Activated T-cell treated with anti-CD3 and anti-CD28 coated beads, Interleukin-2, amount 50 U/mL, for 72 hours (primary cell): ENCODE measurements at places on chromosomes 2 and 18.
A peak's percentile ranks its signal among the peaks of the same experiment; 100 is the strongest.

- DNase-seq: peak; percentile 56
Observed at GRCh38 chr2:230582851-230583283, 129.8 kb upstream of the CAB39 start.

- DNase-seq: peak; percentile 95
Observed at GRCh38 chr2:20350753-20351554, at the start of gene PUM2. TSS of gene PUM2 (minus strand) at chr2:20350844. CDS start at chr2:20327360, 23,484 bp downstream.

GRCh38 chr2:169776252-169776761 is 22.4 kb upstream of the SSB start:
- no peak for DNase-seq

- DNase-seq: no peak
Observed at GRCh38 chr2:55416786-55417568, 2.7 kb downstream of the CCDC88A start.

- no peak for DNase-seq
Observed at GRCh38 chr2:141186413-141187074, 944.3 kb downstream of the LRP1B start.

DNA sequence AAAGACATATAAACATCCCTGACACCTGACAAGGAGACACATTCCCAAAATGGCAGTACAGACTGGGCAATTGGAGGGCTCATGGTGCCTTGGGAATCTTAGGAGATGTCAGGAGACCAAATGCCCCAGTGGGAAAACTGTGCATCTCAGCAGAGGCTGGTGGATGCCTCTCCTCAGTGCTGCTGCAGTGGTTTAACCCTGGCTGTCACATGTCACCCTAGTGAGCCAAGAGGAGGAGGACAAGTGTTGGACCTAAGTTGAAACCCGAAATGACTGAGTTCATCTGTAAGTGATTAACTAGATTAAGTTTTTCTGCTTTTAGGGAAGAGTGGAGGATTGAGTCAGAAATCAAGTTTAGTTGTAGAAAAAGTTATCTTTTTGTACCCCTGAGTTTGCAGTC is 5.2 kb upstream of the NAGK start:
- DNase-seq: no peak

GRCh38 chr2:172105471-172106107 is 2.9 kb upstream of the DLX2 start:
- no peak for DNase-seq

- no peak for DNase-seq
Observed at GRCh38 chr2:116073731-116074130, 1631.3 kb downstream of the DPP10 start.

GRCh38 chr18:65587491-65587890 is 163.3 kb upstream of the CDH7 start:
- DNase-seq: no peak

DNA sequence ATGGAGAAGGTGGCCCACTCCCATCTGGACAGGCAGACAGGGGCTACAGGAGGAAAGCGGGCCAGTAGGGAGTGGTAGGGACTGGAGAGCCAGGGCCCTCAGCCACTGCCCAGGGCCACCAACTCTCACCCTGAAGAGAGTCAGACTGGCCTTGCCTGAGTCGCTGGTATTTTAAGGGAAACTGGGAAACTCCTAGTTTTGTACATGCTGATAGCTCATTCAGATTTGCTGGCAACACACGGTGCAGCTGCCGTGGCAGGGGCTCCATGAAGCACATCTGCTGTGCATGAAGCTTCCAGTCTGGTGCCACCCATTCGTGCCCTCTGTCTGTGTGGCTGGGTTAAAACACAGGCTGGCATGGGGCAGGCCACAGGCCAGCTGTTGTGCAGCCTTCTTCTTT is 137.3 kb upstream of the GLI2 start:
- no peak for DNase-seq

DNA sequence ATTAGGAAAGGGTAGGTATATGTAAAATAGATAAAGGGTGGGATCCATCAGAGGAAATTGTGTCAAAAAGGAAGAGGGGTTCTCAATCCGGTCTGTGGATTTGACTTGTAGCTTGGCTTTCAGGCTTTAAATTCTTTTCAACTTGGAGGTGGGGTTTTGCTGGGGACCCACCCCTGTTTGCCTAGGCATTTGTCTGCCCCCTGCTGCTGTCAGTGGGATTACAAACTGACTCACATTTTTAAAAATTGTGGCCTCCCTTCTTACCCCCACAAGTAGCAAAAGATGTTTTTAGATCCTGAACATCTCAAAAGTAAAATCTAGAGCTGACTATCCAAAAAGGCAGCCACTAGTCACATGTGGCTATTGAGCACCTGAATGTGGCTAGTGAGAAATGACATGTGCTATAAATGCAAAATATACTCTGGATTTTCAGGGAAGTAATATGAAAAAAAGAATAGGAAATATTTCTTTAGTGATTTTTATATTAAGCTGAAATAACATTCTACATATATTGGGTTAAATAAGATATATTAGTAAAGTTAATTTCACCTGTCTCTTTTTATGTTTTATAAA is 178.9 kb downstream of the GFPT1 start:
- no peak for DNase-seq

- DNase-seq: no peak
Observed at GRCh38 chr2:96895746-96896651, 26.1 kb upstream of the SEMA4C start.

DNA sequence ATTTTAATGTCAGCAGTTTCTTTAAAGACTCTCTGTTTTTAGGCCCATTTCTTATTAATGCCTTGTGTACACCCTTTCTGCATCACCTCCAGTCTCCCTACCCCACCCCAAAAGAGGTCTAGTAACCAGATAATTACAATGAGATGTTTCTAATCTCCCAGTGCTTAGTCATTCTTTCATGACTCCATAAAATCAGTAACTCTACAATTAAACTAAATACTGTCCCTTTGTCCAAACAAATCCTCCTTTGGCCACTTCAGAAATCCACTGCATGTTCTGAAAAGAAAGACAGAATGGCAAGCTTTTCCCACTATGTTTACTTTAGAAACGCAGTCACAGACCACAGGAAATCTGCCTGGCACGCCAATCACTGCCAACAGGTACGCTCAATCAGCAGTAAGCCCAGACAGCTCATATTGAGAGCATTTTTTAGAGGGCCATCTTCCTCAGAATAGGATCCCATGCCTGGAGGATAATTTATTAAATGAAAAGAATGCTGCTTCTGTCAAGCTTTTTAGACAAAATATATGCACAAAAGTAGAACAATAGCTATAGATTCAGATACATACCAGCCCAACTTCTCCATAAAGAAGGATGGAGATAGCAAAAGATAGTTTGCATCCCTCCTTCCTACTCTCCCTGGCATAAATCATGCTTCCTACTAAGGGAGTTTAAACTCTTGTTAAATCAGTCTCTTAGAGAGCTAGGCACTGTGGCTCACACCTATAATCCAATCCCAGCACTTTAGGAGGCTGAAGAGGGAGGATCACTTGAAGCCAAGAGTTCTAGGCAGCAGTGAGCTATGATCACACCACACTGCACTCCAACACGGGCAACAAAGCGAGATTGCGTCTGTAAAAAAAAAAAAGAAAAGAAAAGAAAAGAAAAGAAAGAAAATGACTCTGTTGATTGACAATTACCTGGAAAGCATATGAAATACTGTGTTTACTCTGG is 14.6 kb downstream of the CLASP1 start:
- peak; percentile 29 for DNase-seq

DNA sequence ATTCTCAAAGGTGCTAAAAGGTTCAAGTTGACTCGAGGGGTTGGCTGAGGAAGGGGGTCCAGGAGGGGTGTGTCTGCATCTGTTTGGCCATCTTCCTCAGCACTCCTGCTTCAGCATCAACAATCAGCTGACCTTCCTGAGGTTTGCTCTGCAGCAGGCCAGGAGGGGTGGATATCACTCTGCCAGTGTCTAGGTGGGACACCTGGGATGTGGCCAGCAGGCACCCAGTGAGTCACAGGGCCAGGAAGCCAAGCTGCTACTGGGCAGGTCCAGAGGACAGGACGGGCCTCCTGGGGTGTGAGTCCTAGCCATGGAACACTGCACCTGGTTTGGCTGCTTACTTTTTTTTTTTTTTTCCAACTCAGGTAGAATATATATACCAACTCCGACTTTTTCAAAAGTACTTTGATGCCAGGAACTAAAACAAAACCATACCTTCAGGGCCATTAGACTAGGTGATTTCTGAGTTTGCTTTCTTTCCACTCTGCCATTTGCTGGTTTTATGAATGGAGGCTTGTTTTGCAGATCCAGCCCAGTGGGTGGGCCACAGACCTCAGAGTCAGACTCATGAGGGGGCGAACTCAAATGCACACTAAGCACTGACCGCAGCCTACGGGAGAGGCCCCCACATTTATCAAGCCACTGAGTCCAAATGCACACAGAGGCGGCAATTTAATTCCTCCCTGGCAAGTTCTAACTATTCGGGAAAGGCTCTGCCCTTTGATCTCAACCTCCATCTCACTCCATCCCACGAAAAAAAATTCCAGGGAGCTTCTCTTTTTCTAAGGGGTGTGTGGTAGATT is 76.0 kb downstream of the UXS1 start:
- DNase-seq: no peak

- DNase-seq: no peak
Observed at GRCh38 chr2:105768961-105769452, 24.3 kb downstream of the NCK2 start.

DNA sequence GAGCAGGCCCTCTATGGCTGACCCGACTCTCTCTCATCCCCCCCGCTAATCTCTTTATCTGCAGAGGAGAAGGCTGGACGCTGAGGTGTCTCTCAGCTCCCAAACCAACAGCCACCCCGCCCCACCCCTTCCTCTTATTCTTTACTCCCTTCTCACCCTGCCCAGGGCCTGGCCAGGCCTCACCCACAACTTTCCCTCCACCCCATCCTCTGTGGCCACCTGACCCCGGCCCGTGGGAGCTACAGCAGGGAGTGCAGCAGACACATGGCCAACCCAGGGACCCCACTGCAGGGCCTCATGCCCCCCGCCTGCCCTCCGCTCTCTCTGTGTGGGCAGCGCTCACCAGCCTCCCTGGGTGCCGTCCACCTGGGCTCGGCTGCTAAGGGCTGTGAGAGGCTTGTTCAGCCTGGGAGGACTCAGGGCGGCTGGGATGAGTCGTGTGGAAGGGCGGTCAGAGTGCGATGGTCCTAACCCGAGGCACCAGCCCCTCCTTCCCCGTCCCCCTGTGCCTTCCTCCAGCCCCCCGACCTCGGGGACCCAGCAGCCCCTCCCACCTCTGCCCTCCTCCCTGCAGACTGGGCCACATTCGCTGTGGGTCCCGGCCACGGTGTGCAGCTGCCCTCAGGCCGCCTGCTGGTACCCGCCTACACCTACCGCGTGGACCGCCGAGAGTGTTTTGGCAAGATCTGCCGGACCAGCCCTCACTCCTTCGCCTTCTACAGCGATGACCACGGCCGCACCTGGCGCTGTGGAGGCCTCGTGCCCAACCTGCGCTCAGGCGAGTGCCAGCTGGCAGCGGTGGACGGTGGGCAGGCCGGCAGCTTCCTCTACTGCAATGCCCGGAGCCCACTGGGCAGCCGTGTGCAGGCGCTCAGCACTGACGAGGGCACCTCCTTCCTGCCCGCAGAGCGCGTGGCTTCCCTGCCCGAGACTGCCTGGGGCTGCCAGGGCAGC is 6.8 kb downstream of the NEU4 start:
- DNase-seq: no peak

GRCh38 chr2:205764270-205764746 is 82.0 kb downstream of the NRP2 start:
- no peak for DNase-seq

- no peak for DNase-seq
Observed at GRCh38 chr2:217787160-217787877, 215.5 kb downstream of the TNS1 start.

DNA sequence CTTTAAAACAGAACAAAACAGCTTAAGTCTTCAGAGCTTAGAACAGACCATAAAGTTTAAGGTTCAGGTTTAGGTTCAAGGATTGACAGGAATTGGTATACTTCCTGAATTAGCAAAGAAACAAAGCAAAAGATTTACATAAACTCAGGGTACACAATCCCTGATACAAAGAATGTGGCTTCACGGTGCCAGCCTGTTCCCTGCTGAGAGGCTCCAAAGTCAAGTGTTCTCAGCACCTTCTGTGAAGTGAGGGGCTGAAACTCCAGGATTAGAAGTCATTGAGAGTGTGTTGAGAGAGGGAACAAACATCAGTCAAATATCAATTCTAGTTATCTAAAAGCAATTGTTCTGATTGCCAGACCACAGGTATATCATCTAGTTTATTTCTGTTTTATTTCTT is 35.7 kb downstream of the DYNAP start:
- DNase-seq: no peak

DNA sequence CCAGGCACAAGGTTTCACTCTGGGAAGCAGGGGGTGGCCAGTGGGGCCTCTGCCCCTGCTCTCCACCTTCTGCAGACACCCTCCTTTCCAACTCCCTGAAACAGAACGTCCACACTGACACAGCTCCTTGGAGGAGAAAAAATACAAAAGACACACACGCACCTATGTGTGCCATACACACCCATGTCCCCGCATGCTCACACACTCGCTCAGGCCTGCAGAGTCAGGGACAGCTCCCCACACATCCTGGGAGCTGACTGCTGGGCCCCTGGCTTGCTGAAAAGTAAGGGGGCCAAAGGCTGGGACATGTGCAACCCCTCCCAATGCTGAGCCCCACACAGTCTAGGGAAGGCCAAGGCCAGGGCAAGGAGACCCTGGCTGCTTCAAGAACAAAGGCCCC is 200.5 kb downstream of the TNS1 start:
- DNase-seq: no peak

DNA sequence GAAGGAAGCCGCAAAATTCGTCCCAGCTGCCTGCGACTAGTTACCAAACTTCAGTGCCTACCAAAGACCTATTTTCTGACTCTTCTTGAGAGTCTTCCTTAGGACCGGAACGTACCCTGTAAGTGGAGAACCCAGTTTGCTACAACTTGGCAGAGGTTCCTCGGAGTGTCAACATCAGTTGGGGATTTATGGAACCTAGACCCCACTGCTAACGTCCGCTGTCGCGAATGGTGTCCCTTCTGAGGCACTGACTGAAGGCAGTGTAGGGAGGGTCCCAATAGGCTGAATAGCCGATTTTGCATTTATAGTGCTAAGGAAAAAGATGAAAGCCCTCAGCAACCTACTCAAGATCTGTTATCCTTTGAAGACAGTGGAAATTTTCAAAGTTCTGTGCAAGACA is 568 bp upstream of the STK17B start:
- DNase-seq: no peak

DNA sequence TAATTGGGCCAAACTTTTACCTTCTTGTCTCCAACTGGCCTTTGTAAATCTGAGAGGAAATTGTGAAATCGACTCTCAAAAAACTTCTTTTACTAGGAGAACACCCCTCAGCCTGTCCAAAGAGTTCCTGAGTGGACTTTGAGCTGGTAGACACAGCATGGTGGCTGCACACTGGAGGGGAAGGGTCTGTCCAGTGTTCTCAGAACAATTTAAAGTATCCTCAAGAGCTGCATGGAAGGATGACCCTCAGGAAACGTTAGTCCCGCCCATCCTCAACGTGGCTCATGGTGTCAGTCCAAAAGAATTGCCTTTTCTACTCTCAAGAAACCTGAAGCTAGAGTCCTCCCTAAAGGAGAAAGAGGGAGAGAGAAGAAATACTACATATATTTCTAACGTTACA is 182.7 kb downstream of the EPHA4 start:
- DNase-seq: no peak

GRCh38 chr2:150234787-150235446 is 252.6 kb downstream of the RND3 start:
- DNase-seq: no peak
